ENCODE measurements at places on chromosomes 4 and X.

- no peak for DNase-seq
Measured at GRCh38 chr4:184028561-184029374, 123.7 kb downstream of the STOX2 start.

- no peak for DNase-seq
Measured at GRCh38 chr4:186266729-186267456, 904 bp downstream of the F11 start.

GRCh38 chr4:62399242-62399641 is 1199.1 kb downstream of the ADGRL3 start:
- no peak for DNase-seq

DNA sequence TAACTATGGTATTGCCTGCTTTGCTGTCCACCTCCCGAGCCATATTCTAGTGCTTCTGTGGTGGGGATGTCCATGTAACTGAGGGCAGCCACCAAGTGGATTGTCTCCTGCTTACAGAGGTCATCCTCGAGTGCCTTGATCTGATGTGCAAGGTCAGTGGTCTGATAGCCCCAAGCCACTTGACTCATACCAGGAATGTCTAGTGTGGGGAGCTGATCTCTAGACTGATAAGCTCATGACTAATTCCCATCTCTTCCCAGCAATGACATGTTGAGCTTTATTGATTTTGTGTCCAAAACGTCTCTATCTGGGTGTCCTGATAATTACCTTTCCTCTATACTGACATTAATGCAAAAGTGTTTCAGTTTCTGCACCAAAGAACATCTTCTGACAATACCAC is 168.4 kb upstream of the WDR1 start:
- DNase-seq = no peak

DNA sequence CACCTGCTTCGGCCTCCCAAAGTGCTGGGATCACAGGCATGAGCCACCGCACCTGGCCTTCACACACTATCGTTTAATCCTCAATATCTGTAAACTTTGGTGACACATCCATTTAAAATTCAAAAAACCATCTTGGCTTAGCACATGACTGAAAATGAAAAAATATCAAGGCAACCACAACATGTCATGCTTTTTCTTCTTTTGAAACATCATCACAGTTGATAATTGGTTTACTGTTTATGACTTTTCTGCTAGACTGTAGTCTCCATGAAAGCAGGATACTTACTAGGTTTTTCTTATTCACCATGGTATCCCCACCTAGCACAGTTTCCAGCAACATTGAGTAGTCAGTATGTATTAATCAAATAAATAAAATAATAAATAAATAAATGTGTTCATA is 11.0 kb downstream of the GNRHR start:
- no peak for DNase-seq

DNA sequence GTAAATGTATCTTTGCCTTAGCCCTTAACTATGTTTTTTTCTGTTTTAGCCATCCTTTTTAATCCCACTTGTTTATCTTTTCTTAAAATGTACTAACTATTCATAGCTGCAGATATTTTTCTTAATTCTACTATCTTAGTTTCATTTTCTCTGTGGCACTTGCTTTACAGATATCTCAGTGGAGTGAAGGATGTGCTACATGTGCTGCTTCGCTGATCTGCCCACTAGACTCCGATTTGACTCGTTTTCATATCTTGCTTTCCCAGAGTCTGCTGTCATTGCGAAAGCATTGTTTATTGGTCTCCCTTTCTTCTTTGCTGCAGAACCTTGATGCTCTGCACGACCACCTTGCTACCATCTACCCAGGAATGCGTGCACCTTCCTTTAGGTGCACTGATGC is 30.6 kb downstream of the GUCY1B1 start:
- DNase-seq = no peak
